ENCODE measurements at places on chromosomes 3 and 15. TPM values are rescaled to one million over a fixed set of nuclear protein-coding genes. Genes with fewer than 3 reads are reported as not detected.

The PRR20G gene
- total RNA-seq: not detected

The HIGD2B gene
- total RNA-seq: not detected

The CTXN2 gene
- total RNA-seq: not detected

The PODXL2 gene
- total RNA-seq: 1.9 TPM

The CCDC54 gene
- not detected for total RNA-seq

The CFAP161 gene
- not detected for total RNA-seq

The KY gene
- total RNA-seq: 1.6 TPM

The TRPC1 gene
- 1.7 TPM for total RNA-seq

The LRRC34 gene
- not detected for total RNA-seq

The CCR3 gene
- total RNA-seq: not detected

The ARGFX gene
- not detected for total RNA-seq

The ITIH1 gene
- total RNA-seq: not detected

The PRTG gene
- total RNA-seq: 0.05 TPM

The SRGAP3 gene
- 2.3 TPM for total RNA-seq

The ISLR gene
- 28.5 TPM for total RNA-seq

The GORASP1 gene
- total RNA-seq: 40.5 TPM

The CRYBG3 gene
- total RNA-seq: 23.2 TPM

The HCN4 gene
- total RNA-seq: not detected

The PLCH1 gene
- 0.07 TPM for total RNA-seq

The GALNT15 gene
- total RNA-seq: 92.7 TPM

The GABRB3 gene
- 0.39 TPM for total RNA-seq

The CLDN16 gene
- not detected for total RNA-seq

The ESYT3 gene
- 0.58 TPM for total RNA-seq

The NMNAT3 gene
- total RNA-seq: 9.5 TPM

The IQCB1 gene
- total RNA-seq: 14.0 TPM

The CMTM8 gene
- total RNA-seq: 3.3 TPM

The UBAP1L gene
- total RNA-seq: 2.0 TPM

The RNF123 gene
- 132 TPM for total RNA-seq

The SNTN gene
- total RNA-seq: not detected
